Bone marrow (tissue), 2 donors: ENCODE measurements at places on chromosomes 11 and 22.
A peak's percentile ranks its signal among the peaks of the same experiment; 100 is the strongest.

GRCh38 chr11:92703449-92703830 lies 266.0 kb upstream of the MTNR1B start:
- DNase-seq: no peak

- DNase-seq: no peak
These were observed 4.1 kb upstream of the FAM83F start for GRCh38 chr22:39990686-39991085.

DNA sequence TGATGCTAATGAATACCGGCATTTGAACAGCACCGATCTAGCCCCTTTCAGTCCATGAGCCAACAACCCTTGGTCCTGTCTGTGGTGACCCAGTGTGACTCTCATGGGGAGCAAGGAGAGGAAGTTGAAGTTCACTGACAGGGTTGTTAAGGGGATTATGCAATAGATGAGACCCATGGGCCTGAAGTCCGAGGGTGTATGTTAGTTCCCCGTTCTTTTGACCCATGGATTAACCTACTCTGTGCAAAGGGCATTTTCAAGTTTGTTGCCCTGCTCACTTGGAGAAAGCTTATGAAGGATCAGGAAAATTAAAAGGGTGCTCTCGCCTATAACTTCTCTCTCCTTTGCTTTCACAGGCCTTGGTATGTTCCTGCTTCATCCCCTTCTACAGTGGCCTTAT lies 4.9 kb downstream of the PNPLA3 start:
- DNase-seq: no peak

DNA sequence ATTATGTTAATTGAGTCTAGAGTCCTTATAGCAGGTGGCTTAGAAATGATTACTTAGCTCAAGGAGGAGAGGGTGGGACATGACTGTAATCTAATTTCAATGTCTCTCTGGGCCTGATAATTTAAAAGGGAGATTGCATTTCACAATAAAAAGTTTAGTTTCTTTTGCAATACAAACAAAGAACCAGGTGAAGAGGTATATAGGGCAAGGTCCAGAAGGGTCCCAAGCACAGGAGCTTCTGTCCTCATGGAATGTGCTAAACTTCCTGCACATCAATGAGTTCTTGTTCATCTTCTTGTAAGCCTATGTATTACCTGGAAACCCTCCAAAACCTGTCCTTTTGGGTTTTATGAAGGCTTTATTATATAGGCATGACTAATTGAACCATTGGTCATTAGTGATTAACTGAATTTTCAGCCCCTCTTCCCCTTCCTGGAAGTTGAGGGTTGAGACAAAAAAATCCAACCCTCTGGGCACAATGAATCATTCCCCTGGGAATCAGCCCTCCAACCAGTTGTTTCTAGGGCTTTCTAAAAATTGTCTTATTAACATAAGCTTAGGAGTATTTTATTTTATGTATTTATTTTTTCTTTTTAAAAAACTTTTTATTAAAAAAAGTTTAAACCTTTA lies 37.6 kb downstream of the MS4A2 start:
- DNase-seq: no peak

GRCh38 chr11:121672630-121673487 lies 220.1 kb upstream of the SORL1-AS1 start:
- DNase-seq: no peak

GRCh38 chr22:16847271-16847670 lies 22.1 kb upstream of the XKR3 start:
- peak; percentile 79 for DNase-seq

GRCh38 chr11:102783720-102784119 lies 3.3 kb upstream of the MMP10 start:
- no peak for DNase-seq

GRCh38 chr11:123054301-123055065 lies 7.5 kb downstream of the HSPA8 start:
- DNase-seq: peak; percentile 50

GRCh38 chr11:12061851-12062560 lies 48.4 kb upstream of the MICAL2 start:
- no peak for DNase-seq

GRCh38 chr11:102722821-102723220 lies 1.9 kb downstream of the MMP8 start:
- DNase-seq: no peak

- no peak for DNase-seq
These were observed 8.1 kb downstream of the NPAS4 start for GRCh38 chr11:66428933-66429332.
